ENCODE measurements at places on chromosomes 12 and 14.

GRCh38 chr12:119544765-119545625 lies 48.6 kb upstream of the TMEM233 start:
- peak; percentile 69 for DNase-seq

GRCh38 chr12:112792743-112793142 lies 1.2 kb downstream of the RPH3A start:
- DNase-seq, result no peak

GRCh38 chr14:86672080-86672479 lies 1142.1 kb downstream of the FLRT2 start:
- no peak for DNase-seq

DNA sequence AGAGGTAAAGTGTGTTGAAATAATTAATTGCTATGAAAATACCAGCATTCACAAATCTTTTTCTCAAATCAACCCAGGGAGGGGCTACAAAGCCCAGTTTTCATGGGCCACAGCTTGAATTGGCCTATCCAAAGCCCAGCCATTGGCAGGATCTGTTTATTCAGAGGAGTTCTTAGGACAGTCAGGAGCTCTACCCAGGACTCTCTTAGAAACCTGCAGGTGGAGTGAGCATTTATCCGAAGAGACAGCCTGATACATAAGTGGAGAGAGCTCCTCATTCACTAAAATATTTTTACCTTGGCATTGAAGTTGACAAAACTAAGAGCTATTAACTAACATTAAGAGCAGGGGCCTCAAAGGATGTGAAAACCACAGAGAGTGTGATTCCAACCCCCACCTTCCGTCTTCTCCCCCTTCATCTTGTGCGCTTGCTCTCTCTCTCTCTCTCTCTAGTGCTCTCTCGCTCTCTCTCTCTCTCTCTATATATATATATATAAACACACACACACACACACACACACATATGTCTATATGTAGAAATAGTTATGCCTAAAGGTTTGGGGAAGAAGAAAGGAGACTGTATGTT lies 315.5 kb downstream of the SNAPC1 start:
- no peak for DNase-seq

GRCh38 chr12:106226884-106227640 lies 20.8 kb downstream of the CKAP4 start:
- peak; percentile 68 for DNase-seq

DNA sequence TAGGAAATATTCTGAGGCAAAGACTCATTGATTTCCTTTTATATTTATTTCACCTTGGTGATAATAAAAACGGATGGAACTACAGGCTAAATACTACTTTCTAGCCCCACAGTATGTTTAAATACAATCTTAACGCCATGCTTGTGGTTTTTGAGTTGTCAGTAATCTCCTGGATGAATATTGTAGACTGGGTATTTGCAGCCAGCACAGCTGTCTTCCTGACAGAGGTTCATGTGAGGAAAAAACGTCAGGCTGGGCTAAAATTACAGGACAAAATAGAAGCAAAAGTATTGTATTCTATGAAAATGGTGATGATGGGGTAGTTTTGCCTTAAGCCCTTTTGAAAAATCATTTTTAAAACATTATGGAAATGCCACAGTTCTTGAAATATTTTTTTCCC lies 140.9 kb downstream of the CCDC91 start:
- DNase-seq, result no peak

DNA sequence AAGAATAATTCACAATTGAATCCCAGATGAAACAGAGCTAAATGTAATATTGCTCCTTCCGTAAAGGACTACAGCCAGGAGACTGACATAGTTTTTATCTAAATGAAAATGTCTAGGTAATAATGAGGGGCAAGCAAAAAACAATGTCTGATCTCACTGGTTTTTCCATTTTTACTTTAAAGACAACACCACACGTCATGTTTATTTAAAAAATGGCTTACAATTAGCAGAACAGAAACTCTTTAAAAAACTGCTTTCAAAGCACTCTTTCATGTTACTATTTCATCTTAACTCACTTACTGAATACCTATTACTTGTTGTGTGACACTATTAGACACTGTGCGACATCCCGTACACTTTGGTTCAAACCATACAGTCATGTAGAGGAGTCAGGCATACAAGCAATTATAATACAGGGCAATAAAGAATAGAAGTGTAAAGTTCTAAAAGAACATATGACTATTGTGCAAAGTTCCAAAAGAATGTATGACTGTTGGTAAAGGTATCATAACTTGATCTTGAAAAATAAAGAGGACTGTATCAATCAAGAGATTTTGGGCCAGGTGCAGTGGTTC lies 9.1 kb downstream of the BTBD7 start:
- no peak for DNase-seq

GRCh38 chr12:12946686-12947355 lies 5.1 kb downstream of the GPRC5D start:
- DNase-seq, result peak; percentile 27

DNA sequence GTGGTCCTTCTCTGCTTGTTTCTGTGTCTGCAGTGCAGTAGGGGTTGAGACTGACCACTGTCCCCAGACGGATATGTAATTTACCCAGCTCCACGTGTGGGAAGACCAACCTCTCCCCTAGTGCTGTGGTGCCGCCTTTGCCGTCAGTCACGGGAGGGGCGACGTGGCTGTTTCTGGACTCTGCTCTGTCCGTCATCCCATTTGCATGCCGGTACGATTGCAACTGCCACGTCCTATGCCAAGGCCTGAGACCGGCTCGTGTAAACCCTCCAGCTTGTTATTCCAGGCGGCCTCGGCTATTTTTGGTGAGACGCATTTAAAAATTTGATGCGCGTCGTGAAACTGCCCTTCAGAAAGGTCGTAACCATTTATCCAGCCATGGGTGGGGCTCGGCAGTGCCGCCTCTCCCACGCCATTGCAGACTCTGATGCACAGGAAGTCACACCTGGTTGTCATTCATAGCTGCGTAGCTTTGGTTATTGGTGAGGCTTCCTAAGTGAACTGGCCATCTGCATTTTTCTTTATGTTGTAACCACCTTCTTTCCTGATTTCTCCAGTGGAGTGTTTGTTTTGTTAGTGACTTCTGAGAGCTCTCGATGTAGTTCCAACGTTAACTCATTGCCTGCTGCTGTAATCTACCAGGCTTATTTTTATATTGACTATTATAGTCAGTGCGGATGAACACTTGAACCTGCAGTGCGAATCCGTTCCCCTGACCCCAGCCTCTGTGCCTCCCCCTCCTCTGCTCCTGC lies 75.1 kb downstream of the ADGRD1 start:
- DNase-seq, result no peak

DNA sequence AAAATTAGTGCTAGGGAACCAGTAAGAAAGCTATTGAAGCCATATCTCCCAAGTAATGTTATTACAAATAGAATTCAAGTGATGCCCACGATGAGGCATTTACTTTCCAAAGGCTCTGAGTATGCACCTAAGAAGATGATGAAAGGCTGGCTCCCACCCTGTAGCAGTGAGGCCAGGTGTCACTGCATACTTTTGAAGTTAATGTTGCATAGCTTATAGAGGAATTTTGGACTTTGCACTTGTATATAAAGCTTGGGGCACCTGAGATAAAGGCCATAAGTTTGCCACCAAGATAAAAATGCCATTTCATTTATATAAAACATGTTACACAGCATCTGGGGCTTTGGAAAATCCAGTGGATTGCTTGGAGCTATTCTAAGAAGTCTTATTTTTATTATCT lies 96.2 kb downstream of the PTPRB start:
- no peak for DNase-seq

GRCh38 chr14:71308671-71309070 lies 401.4 kb downstream of the PCNX1 start:
- DNase-seq, result no peak

- DNase-seq, result peak; percentile 77
Measured at GRCh38 chr12:54360717-54361456, 3.4 kb downstream of the GPR84 start.

- peak; percentile 71 for DNase-seq
Measured at GRCh38 chr14:56333359-56334292, 215.4 kb downstream of the PELI2 start.

GRCh38 chr12:14650789-14651188 lies 45.6 kb downstream of the GUCY2C start:
- DNase-seq, result no peak

DNA sequence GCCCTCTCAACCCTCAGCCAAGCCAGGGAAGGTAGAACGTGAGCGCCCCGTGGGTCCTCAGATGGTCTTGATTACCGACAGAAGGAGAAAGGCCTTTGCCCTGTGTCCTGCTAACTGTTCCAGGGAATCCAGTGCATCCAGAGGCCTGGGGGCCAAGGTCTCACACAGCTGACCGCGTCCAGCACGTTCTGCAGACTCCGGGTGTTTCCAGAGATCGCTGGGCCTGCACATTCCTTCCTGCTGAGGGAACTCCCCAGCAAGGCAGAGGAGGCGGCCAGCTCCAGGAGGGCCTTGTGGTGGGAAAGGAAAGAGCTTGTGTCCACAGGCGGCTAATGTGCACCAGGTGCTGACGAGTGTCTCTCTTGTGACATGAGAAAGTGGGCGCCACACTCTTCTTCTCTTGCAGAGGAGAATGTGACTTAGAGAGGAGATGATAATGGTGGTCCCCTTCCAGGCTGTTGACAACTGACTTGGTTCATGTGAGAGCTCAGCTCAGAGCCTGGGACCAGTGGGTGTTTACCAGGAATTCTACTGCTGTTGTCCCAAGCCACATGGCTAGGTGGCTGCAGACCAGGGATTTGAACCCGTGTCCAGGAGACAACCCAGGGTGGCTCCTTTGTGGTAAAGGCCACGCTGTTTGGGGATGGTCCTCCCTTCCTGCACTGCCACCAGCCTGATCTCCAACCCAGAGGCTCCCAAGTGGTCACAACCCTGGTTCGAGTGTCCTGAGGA lies 46.8 kb upstream of the DLK1 start:
- DNase-seq, result peak; percentile 90

DNA sequence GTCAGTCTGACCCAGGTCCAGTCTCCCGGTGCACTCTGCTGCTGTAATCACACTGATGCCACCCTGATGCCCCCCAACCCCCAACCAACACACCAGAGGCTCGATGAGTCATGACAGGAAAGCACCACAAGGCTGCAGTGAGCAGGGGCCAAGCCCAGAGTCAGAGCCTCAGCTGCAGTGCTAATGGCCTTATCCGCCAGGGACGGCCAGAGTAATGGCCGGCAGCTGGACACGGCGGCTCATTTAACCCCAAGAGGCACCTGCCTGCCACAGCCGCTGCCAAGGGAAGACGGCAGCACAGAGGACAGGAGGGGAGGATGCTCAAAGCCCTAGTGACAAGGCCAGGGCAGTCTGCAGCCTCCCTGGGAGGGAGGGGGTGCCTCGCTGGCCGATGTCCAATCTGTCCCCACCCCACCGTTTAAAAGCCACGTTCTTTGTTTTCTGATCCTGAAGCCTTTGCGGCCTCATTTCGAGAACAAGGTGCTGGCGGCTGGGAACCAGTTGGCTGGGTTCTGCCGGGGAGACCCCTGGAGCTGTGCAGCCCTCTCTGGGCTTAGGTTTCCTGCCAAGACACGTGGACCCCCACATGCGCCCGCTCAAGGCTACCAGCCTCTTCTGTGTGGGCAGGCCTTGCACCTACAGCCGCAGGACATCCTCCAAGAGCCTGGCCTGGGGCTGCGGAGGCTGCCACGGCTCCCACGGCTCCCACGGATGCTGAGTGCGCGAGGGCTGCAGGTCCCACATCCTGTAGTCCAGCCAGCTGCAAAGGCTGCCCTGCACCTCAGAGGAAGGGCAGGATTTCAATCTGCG lies 13.1 kb downstream of the CCDC85C start:
- peak; percentile 47 for DNase-seq

- no peak for DNase-seq
Measured at GRCh38 chr14:23380197-23380914, 3.5 kb downstream of the CMTM5 start.

DNA sequence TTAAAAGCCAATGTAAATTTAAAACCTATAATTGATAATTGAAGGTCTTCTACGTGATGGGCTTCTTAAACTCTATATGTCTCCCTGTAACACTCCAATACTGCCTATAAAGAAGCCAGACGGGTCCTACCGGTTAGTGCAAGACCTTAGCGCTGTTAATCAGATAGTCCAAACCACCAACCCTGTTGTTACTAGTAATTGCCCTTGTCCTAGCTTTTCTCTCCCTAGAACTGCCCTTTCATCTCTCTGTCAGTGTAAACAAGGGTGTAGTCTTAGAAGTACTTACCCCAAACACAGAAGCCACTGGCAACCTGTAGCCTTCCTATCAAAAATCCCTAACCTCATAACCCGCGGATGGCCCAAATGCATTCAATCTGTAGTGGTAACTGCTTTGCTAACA lies 243.0 kb upstream of the DIO3 start:
- DNase-seq, result no peak

- no peak for DNase-seq
Measured at GRCh38 chr14:23556700-23557440, 799 bp downstream of the THTPA start.

DNA sequence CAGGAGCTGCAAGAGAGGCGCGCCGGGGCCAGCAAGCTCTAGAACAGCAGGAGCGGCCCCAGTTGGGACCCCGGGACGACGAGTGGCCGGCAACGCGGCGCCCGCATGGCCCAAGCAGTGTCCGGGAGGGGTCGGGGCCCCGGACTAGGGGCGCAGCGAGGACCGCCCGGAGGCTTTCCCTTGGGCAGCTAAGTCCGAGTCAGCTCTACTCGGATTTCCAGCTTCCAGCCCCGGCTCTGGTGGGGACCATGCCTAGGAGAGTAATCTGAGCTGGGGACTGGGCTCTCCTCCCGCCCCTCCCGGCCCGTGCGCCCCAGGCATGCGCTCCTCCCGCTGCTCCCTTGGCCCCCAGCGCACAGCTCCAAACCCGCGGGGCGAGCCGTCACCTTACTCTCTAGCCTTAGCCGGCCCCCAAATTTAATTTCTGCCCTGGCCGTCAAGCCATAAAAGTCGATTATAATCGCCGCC lies 41.6 kb upstream of the CAPRIN2 start:
- DNase-seq, result peak; percentile 65

GRCh38 chr12:49987625-49988303 lies 15.0 kb downstream of the AQP6 start:
- DNase-seq, result no peak

DNA sequence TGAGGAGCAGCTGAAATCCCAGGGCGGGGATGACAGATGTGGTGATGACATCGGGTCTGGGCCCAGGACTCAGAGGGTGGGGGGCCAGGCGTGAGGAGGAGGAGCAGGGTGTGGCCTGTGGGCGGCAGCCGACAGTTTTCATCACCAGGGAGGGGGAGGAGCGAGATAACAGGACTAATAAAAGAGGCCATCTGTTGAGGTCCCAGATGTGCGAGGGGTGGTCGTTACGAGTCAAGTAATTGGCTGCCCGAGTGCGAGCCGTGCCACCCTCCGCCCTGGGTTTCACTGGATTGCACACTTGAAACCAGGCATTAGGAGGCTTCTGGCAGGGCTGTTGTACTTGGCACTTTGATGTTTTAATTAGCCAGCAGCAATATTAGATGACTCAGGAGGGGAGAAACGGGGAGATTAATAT lies 67.2 kb downstream of the NOS1 start:
- DNase-seq, result no peak

- no peak for DNase-seq
Measured at GRCh38 chr12:82723093-82723492, 36.4 kb downstream of the TMTC2 start.

GRCh38 chr14:69387311-69387710 lies 10.8 kb downstream of the ERH start:
- no peak for DNase-seq

Measured in fibroblast of skin of scalp (primary cell).